ENCODE measurements at places on chromosomes 1 and 21.

DNA sequence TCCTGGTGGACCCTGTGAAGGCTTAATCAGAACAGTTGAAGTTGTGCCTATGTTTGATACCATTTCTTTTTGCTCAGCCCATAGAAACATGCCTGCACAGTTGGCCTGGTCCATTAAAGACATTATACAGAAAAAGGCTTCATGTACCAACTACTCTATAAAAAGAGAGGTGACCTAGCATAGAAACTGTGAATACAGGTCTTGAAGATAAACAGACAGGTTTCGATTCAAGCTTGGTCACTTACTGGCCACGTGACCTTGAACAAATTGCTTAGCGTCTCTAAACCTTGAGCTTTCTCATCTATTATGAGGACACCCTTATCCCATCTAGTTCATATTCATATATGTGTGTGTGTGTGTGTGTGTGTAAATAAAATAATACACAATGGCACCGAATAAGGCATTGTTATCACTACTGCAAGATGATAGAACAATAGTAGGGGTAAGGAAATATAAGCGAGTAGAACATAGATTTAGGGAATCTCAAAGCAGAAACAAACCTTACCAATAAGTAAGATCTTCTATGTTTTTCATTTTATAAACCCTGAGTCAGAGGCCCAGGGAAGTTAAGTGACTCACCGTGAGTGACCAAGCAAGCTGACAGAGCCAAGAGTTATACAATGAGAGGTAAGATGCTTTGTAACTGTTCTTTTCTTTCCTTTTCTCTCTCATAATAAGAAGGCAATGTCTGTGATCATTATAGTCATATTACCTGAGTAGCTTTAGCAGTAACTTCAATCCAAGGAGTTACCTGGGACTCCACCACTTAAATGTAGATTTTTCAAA lies 476.8 kb upstream of the DEPDC1 start:
- no peak for DNase-seq

- no peak for DNase-seq
Observed at GRCh38 chr21:17446737-17447136, 66.1 kb upstream of the CXADR start.

GRCh38 chr21:37766129-37766528 lies 150.1 kb downstream of the KCNJ6 start:
- DNase-seq, result no peak

DNA sequence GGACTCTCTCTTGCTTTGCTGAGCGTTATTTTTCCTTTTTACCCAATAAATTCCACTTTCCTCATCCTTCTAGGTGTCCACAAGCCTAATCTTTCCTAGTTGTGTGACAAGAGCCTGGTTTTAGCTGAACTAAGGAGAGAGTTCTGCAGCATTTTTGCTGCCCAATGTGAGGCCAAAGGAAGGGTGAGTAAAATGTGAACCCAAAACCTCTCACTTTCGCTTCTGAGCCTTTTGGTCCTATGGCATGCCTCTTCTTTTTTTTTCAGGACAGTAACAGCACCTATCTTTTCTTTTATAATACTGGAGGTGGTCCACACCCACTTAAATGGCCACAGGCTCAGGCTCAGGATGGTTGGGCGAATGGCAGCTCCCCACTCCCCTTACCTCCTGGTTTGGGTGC lies 111.1 kb downstream of the COP1 start:
- DNase-seq, result no peak

DNA sequence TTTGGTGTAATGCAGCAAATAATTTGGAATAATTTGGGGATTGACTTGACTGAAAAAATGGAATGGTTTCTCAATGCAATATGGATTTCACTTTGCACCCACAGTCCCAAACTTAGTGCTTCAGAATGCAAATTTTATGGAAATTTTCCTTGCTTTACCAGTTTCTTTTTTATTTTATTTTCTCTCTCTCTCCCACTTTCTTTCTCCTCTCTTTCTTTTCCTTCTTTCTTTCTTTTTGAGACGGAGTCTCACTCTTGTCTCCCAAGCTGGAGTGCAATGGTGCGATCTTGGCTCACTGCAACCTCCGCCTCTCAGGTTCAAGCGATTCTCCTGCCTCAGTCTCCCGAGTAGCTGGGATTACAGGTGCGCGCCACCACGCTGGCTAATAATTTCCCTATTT lies 110.3 kb downstream of the KCNN3 start:
- DNase-seq, result no peak

- DNase-seq, result no peak
Observed at GRCh38 chr1:7842517-7842916, 10.3 kb downstream of the UTS2 start.

GRCh38 chr1:6560267-6560666 lies 5.2 kb downstream of the TAS1R1 start:
- no peak for DNase-seq

GRCh38 chr1:227318016-227318852 lies at the start of gene CDC42BPA:
Gene CDC42BPA, minus strand, starts transcription at chr1:227318492. Its CDS starts 1,310 bp downstream, at chr1:227317182.
- DNase-seq, result peak; percentile 60

DNA sequence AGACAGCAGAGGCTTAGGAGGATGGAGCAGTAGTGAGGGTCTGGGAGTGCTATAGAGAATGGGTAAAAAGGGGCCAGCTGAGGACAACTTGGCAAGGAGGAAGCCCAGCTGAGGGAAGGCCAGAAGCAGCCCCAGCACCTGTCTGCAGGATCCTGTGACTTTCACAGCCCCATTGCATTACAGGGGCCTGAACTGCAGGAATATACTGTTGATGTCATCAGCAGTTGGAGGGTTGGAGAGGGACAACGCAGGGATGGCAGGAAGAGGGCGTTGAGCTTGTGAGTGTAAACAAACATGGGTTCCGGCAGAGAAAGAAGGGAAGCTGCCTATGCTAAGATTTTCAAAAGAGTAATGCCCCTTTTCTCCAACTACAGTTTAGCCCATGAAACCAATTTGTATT lies 628.5 kb downstream of the SMYD3 start:
- DNase-seq, result no peak

DNA sequence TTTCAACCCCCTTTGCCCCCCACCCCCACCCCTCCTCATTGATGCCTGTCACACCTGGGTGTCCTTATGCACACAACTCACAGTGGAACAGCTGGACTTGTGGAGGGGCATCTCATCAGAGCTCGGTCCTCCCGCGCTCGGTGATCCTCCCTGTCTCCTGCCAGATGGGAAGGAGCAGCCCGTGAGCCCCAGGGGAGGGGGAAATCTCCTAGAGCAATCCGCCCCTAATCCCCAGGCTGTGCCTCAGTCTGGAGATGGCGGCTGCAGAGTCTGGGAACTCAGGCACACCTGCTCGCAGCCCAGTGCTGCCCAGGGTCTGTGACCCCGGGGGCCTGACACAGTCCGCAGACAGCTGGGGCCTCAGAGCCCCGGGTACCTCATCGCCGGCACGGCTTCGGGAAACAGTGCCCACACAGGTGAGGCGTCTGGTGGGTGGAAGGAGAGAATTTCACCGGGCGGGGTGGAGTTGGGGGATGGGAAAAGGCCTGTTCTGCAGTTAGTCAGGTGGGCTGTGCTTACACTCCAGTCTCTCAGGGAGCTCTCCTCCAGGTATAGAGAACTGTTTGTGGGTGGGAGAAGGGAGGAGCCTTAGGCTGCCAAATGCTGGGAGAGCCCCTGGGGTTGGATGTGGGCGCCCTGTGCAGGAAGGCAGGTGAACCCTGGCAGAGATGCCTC lies 29.3 kb downstream of the TMCC2 start:
- no peak for DNase-seq

DNA sequence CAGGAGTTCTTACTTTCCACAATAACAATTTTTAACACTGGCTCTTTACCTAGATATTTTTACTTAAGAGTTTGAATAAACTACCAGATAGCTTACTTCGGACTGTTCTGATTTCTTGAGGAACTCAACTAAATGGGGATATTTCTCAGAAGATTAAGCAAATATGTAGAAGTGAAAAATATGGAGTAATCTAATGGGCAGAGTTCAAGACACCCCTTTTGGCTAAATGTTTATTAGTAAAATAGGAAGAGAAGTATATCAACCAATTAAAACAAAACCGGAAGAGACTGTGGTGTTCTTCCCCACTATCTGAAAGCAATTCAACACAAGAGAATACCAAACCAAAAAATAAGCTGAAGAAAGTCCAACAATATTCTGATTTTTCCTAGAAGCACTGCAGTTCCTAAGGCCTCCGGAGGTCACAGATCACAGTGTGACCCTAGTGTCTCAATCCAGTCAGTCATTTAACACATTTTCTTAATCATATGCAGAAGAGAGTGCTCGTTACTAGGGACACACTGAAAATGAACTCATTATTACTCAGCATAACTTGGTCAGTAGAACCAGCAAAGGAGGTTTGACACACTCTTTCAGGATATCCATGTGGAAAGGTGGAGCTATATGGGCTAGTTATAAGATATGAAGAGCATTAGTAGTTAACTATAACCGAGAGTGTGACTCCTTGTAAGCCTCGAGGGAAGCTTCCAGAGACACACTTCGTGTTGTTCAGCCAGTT lies 5.2 kb downstream of the SIPA1L2 start:
- peak; percentile 80 for DNase-seq

- DNase-seq, result peak; percentile 41
Observed at GRCh38 chr1:10216090-10216749, 5.8 kb downstream of the KIF1B start.

DNA sequence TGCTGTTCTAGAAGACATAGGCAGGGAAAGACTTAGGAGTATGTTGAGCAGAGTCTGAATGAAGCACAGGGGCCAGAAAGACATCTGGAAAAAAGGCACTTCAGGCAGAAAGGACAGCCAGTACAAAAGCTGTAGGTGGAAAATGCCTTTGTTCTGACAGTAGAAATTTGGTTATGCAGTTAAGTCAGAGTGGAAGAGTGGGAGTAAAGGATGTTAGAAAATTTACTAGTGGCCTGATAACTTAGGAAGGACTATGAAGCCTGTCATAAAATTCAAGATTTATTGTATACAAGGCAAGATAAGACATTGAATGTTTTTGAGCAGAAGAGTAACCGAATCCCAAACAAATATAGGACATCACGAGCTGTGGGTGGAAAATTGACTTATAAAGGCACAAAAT lies 987.9 kb downstream of the PLA2G4A start:
- DNase-seq, result no peak

DNA sequence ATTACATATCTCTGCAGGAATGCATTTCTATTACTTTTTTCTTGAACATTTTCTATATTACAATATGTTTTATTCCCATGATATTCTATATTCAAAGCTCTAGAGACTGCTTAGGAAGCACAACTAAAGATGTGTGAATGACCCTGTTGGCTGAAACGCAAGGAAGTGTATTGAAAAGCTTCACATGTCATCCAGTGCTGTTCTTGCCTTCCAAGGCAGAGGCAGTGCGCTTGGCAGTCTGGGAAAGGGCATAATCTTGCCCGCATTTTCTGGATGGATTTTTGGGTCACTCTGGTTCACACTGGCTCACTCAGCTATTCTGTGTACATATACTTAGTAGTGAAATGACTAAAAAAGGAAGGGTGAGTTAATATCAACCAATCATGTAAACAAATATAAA lies 262.4 kb downstream of the PTPRC start:
- no peak for DNase-seq

DNA sequence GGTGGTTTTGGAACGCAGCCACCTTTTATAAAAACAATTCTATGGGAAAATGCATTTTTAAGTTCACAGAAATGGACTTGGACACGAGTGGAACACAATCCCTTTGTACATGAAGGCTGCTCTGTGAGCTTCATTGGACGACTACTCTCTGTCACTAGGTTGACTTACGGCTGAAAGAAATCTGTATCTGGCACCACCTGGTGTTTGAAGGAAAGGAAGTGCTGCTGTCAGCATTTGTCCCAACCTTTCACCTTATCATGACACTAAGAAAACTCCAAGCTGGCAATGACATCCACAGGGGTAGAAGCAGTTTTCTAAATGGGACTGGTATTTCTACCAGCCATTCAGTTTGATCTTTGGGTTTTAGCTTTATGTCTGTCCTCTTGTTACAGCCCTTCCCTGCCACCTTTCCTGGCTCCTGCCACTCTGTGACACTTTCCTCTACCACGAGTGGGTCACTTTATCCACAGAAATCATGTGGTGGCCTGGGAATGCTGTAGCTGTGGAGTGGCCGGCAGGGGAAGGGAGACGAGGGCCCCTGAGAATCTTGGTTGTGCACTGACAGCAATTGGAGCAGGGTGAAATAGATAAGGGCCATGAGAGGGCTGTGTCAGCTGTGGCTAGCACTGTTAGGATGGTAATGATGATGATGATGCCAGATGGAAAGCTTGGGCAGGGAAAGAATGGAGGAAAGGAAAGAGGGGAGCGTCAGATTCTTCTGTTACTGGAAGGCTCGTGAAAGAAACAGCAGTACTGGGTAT lies 85.2 kb downstream of the TBX19 start:
- DNase-seq, result no peak

- DNase-seq, result no peak
Observed at GRCh38 chr1:91781901-91782622, 103.9 kb downstream of the TGFBR3 start.

- no peak for DNase-seq
Observed at GRCh38 chr1:61975638-61976037, 219.0 kb upstream of the L1TD1 start.

DNA sequence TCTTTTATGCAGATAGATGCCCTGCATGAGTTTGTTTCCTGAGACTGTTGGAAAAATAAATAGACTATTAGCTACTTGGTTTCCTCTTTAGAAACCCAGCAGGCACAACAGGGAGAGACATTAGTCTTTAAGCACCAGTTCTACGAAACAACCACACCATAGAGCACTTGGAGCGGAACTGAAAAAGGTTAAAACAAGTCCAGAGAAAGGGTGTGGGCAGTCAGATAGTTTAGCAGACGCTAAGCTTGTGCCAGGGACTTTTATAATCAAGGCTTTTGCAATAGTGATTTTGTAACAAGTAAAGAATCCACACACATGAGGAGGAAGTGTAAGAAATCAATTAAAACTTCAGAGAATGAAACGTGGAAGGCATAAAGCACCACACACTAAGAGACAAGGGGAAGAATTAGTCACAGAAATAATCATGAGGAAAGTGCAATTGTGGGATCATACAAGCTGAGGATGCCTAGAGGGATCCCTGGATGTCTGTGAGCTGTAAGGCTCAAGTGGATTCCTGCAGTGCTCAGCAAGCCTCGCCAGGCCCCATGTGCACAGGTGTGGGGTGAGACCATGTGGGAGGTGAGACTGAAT lies 37.8 kb upstream of the TLR5 start:
- DNase-seq, result peak; percentile 93

All from inflammatory macrophage (primary cell).